Right renal cortex interstitium (tissue), 3 donors: ENCODE measurements at places on chromosomes 12 and 14.
A peak's percentile ranks its signal among the peaks of the same experiment; 100 is the strongest.

DNA sequence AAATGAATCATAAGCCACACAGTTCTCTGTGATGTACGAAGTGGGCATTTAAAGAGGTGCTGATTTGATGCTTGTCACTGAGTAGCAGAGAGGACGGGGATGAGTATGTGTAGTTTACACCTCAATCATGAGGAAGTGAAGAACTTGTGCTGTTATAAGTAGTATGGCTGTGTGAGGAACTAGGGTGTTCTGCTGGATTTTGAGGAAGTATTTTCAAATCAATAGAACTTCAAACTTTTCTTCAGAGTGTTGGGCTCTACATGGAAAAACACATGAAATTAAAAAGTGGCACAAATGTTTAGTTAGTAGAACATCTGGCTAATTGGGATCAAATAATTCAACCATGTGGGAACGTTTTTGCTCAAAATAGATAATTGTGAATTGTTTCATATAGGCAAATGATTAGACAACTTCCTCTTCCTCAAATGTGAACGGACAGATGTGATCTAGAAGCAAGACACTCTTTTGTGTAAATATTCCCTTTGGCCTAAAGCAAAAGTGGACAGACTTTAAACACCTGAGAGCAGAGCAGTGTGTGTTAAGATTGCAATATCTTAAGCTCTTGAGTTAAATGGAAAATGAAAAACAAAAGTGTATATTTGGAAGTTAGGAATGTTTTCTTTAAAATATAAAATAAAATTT, 168.5 kb downstream of the NAV3 start:
- DNase-seq: no peak

DNA sequence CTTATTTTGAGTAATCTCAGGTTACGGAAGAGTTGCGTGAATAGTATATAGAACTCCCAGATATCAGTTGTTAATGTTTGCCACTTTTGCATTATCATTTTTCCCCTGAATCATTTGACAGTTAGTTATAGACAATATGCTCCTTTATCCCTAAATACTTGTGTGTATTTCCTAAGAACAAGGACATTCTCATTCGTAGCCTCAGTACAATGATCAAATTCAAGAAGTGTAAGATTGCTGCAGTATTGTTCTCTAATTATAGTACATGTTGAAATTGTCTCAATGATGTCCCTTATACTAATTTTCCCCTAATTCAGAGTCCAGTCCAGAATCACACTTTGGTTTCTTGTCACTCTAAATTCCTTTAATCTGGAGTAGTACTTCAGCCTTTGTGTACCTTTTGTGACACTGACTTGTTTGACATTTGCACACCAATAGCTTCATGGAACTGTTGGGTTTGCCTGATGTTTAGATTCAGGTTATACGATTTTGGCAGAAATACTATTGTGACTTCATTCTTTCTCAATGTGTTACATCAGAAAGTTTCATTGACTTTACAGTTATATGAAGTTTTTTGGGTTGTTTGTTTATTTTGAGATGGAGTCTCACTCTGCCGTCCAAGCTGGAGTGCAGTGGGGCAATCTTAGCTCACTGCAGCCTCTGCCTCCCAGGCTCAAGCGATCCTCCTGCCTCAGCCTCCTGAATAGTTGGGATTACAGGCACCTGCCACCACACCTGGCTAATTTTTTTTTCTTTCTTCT, 13.1 kb downstream of the DYNC1H1 start:
- no peak for DNase-seq

DNA sequence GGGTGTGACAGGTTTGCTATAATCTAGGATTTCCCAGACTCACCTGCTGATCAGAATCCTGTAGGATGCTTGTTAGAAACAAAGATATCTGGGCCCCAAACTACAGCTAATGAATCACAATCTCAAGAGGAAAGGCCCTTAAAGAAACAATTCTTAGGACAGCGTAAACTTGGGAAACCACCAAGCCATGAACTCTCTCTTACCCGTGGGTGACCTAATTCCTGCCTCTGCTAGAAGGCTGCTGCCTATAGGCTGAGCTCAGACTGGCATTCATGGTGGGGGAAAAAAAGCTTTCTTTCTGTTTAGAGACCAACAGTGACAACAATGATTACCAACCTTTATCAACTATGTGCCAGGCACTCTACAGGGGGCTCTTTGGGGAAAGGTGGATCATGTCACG, 213.9 kb upstream of the FKBP4 start:
- no peak for DNase-seq

DNA sequence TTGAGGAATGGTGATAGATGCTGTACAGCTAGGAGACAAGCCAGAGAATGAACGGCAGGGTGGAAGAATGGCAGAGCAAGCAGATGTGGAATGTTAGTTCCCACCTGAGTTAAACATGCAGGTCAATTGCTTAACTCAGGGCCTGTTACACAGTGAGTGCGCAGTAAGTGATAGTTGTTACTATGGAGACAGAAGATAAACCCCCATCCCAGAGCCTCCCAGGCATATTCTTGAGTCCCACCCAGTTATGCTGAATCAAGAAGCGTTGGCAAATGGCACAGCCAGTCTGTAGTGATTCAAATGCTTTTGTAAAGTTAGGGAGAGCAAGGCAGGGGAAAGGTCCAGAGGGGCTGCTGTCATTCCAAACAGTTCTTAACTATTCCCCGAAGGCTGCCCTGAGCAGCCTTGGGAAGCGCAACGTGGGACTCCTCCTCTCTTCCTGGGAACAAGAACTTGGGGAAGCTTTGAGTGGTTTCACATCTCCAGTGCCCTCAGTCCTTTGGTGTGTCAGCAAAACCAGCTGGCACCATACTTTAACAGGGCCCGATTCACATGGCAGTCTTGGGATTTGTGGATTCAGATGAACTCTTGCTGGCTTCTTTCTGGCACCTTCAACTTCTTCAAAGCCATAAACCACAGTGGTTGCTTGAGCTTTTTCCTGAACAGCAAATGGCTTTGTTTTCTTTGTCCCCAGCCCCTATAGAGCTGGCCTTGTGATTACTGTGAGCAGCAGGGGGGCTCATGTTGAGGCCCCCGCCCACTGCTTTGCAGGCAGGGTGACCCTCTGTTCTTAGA, 66.4 kb downstream of the PPM1A start:
- no peak for DNase-seq

GRCh38 chr12:32702946-32703345, 23.8 kb downstream of the DNM1L start:
- no peak for DNase-seq

DNA sequence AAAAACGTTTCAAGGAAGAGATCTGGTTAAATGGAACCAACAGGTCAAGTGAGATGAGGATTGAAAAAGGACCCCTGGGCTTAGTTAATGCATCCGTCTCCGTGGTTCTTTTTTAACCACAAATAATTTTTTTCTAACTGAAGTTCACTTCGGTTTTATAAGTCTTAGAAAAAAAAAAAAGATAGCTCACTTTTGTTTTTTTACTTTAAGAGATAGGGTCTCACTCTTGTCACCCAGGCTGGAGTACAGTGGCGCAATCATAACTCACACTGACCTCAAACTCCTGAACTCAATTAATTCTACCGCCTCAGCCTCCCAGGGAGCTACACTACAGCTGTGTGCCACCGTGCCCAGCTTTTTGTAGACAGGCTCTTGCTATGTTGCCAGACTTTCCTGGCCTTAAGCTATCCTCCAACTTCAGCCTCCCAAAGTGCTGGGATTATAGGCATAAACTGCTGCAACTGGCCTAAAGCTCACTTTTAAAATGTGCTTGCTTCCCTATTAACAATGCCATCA, 11.8 kb downstream of the HNRNPC start:
- DNase-seq: no peak

DNA sequence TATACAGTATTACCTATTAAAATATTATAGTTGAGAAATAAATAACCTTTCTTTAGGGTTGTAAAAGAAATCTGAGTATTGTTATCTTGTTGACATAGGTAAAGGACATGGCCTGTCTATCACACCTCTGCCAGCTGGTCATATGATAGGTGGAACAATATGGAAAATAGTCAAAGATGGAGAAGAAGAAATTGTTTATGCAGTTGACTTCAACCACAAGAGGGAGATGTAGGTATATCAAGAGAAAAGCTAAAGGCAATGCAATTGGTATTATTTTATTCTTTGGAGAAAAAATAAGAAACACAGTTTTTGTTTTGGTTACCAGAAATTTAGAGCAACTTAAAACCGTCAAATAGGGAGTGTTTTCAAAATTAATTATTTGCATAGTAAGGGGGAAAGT, 13.5 kb downstream of the CPSF2 start:
- DNase-seq: no peak

- DNase-seq: no peak
Measured at GRCh38 chr12:65926119-65926908, 102.0 kb downstream of the HMGA2 start.

DNA sequence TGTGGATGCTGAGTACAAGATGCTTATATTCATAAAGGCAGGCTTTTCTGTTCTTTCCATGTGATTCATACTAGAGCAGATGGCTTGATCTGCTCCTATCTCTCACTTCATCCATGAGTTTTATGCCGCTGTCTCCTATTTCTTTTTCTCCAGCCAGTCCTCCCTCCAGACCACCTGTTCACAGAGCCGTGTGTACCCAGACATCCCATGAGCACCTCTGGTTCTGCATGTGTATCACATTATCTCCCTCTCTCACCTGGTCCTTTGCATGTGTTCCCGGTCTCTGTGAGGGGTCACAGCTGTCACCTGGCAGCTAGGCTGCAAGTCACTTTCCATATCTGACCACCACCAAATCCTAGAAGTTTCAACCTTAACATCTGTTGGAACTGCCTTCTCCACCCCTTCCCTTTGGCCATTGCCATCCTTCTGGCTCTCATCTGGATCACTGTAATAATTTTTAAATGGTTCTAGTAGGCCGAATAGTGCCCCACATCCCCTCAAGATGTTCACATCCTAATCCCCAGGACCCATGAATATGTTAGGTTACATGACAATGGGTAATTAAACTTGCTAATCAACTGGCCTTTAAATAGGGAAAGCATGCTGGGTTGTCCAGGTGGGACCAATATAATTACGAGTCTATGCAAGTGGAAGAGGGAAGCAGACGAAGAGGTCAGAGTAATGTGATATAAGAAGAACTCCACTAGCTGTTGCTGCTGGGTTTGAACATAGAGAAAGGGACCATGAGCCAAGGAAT, 168.1 kb downstream of the SNAPC1 start:
- DNase-seq: no peak

- no peak for DNase-seq
Measured at GRCh38 chr12:62737188-62737587, 197.8 kb downstream of the PPM1H start.

GRCh38 chr12:122100568-122100967, 22.0 kb downstream of the MLXIP start:
- DNase-seq: no peak

DNA sequence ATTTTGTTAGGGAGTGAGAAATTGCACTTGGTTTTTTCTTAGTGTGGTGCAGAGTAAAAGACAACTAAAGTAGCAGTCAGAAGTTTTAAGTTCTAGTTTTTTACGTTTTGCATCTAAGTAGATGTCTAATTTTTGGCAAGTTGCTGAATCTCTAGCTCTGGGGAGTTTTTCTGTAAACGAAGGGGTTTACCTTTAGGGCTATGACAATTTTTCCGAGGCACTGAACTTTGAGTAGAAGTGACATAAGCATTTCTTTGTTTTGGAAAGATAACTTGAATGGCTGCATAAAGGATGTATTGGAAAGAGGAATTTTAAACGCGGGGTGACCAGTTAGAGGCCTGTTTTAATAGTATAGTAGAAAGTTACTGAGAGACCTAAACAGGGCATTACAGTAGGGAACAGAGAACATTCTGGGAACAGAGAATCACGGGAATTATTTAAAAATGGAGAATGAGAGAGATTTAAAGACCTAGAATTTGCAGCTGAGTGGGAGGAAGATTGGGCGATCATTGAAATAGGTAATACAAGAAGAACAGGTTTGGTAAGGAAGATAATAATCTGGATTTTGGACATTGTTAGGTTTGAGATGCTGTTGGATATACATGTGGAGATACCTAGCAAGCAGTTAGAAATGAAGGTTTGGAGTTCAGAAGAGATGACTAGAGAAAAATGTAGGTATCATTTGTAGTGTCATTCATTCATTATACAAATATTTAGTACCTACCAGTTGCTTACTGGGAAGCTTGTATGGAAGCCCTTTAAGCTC, 1.2 kb downstream of the ZNF410 start:
- no peak for DNase-seq

DNA sequence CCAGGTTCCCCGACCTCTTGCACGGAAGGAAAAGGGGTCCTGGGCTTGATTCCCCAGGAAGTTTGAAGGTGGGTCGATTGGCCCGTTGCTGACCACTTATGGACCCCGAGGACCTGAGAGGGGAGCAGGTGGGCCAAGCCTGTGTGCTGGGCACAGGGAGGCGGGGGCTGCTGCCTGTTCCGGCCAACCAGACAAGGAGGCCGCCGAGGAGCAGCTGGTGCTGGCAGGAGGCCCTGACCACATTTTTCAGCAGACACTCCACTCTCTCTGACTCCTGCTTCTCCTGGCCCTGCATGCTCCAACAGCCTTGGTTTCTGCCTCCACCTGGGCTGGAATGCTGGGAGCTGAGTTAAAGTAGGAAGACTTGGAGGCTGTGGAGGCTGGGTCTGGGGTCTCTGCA, 42.8 kb downstream of the NOS1 start:
- DNase-seq: no peak

DNA sequence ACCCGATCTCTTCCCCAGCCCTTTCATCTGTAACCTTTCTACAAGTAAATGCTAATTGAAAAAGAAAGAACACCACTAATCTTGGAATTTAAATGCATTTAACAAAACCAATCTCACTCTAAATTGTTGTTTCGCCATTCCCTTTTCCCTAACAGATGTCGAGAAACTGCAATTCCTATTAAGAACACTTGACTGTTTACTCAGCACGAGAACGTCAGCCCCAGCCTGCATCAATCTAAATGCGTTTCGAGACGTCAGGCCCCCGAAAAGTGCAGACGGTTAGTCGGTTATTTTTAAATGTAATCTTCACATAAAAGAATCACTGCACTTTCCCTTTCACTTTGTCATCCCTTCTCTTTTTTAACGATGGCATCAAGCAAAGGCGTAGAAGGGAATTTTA, 837.6 kb downstream of the VRK1 start:
- peak; percentile 24 for DNase-seq

GRCh38 chr14:68020999-68021663, 201.6 kb downstream of the RAD51B start:
- DNase-seq: no peak

DNA sequence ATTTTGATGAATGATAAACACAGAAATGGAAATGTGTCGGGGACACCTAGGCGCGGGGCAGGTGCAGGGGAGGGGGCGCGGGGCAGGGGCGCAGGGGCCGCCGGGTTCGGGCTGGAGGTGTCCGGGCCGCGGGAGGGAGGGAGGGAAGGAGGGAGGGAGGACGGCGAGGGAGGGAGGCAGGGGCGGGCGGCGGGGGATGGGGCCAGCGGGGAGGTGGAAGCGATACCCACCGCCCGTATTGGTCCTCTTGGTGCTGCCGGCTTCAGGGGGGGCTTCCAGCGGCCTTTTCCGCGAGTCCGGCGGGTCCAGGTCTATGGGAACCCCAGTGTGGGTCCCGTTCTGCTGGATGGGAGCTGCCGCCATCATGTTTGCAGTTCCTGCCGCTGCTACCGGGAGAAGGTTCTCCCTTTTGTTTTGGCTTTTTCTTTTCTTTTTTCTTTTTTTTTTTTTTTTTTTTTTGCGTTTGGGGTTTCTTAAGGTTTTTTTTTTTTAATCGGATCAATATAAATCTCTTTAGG, 703 bp downstream of the NOVA1 start:
- no peak for DNase-seq
